ENCODE measurements at places on chromosomes 7 and 10.

- H3K36me3 ChIP-seq: no peaks in the 10 kb centered on the region
- H3K4me1 ChIP-seq: peaks cover 7% of the 10 kb centered on the region
- DNase-seq: no peak
- no peak overlapping the region for H3K27ac ChIP-seq
- H3K4me3 ChIP-seq: no peak overlapping the region
Observed at GRCh38 chr10:62580396-62580795, 206.2 kb downstream of the ZNF365 start.

GRCh38 chr10:91726355-91726754 lies 71.9 kb upstream of the TNKS2 start:
- DNase-seq: no peak
- H3K4me3 ChIP-seq: no peak overlapping the region
- peaks cover 2% of the 10 kb centered on the region for H3K27me3 ChIP-seq
- no peak overlapping the region for H3K27ac ChIP-seq

DNA sequence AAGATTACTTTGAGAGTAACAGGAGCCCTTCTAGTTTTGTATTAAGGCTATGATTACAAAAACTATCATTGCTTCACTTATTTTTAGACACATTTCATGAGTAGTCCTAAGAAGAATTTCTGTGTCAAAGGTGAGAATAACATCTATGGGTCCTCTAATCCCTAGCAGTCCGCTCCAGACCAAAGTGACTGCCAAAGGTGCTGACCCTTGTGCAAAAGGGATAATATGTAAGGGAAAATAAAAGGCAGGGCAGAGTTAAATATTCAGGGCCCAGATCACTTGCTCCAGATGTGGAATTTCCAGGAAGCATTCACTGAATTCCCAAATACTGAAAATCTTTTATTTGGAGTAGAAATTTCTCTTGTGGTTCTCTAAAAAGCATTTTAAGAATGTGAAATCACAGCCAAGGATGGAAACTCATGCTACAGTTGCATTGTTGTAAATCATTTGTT lies 29.3 kb downstream of the RHOBTB1 start:
- no peak for DNase-seq
- no peak overlapping the region for H3K27ac ChIP-seq
- peaks cover 5% of the 10 kb centered on the region for H3K27me3 ChIP-seq
- no peaks in the 10 kb centered on the region for H3K36me3 ChIP-seq
- peaks cover 14% of the 10 kb centered on the region for H3K4me1 ChIP-seq

- DNase-seq: no peak
- no peaks in the 10 kb centered on the region for H3K27me3 ChIP-seq
- no peak overlapping the region for H3K4me3 ChIP-seq
- H3K27ac ChIP-seq: no peak overlapping the region
- no peaks in the 10 kb centered on the region for H3K36me3 ChIP-seq
- no peaks in the 10 kb centered on the region for H3K4me1 ChIP-seq
Observed at GRCh38 chr10:64508029-64508661, 986.9 kb downstream of the REEP3 start.

DNA sequence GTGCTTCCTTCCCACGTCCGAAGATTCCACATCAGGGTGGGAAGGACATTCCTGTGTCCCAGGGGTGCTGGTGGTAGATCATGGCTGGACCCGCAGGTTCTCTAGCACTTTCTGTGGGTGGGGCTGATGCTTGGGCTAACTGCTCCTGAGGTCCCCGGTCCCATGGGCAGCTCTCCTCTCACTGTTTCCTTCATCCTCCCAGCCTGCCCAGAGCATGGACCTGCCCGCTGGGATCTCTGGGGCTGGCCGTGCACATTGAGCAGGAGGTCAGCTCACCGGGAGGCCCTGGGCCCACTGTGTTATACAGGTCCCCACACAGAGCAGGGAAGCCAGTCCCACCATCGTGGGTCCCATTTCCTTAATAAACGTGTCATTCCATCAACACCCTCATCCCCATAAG lies 502.3 kb downstream of the TCERG1L start:
- DNase-seq: no peak
- H3K36me3 ChIP-seq: no peaks in the 10 kb centered on the region
- no peaks in the 10 kb centered on the region for H3K4me1 ChIP-seq
- no peak overlapping the region for H3K4me3 ChIP-seq
- no peak overlapping the region for H3K27ac ChIP-seq
- no peaks in the 10 kb centered on the region for H3K27me3 ChIP-seq

GRCh38 chr10:50798297-50798696 lies 58.6 kb downstream of the ASAH2B start:
- H3K27ac ChIP-seq: no peak overlapping the region
- DNase-seq: no peak
- H3K4me3 ChIP-seq: no peak overlapping the region
- H3K36me3 ChIP-seq: no peaks in the 10 kb centered on the region

GRCh38 chr10:44520651-44521050 lies 135.8 kb upstream of the CXCL12 start:
- H3K27ac ChIP-seq: no peak overlapping the region
- no peaks in the 10 kb centered on the region for H3K4me1 ChIP-seq

DNA sequence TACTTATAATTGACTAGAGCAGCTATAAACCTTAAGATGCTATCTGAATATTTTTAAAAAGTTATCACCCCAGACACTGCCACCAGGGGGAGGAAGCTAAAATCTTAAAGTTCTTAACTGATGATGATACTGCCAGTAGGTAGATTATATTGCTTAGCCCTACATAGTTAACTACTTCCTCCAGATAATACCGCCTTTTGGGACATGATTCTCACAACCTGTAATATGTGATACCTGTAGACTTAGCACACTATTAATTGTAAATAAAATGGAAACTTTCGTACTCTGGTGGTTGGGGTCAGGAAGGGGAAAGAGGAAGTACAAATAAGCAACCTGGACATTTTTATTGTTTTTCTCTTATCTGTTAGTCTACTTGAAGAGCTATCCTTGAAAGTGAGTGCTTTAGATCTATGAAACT lies 268.9 kb downstream of the ADK start:
- H3K4me3 ChIP-seq: no peak overlapping the region
- DNase-seq: no peak
- H3K27me3 ChIP-seq: no peaks in the 10 kb centered on the region
- peaks cover 36% of the 10 kb centered on the region for H3K36me3 ChIP-seq
- H3K27ac ChIP-seq: peak overlapping the region; percentile 1

DNA sequence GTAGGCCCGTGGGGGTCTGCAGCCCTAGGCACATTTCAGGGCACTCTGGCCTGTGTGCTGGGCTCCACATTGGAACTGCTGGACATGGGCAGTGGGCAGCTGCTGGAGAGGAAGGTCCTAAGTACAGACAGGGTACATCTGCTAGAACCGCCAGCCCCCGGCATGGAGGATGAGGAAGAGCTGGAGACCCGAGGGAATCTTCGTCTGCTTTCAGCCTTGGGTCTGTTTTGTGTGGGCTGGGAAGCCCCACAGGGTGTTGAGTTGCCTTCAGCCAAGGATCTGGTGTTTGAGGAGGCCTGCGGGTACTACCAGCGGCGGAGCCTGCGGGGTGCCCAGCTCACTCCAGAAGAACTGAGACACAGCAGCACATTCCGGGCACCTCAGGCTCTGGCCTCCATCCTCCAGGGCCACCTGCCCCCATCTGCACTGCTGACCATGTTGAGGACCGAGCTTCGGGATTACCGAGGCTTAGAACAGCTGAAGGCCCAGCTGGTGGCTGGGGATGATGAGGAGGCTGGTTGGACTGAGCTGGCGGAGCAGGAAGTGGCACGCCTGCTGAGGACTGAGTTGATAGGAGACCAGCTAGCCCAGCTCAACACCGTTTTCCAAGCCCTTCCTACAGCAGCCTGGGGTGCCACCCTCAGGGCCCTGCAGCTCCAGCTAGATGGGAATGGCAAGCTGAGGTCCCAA lies 1.4 kb downstream of the HPS6 start:
- H3K36me3 ChIP-seq: peaks cover 17% of the 10 kb centered on the region
- no peak for DNase-seq
- peak overlapping the region; percentile 89 for H3K4me3 ChIP-seq
- H3K4me1 ChIP-seq: peaks cover 24% of the 10 kb centered on the region

GRCh38 chr7:133077394-133077793 lies 4.5 kb downstream of the CHCHD3 start:
- DNase-seq: no peak
- H3K4me3 ChIP-seq: no peak overlapping the region
- H3K27ac ChIP-seq: no peak overlapping the region
- peaks cover 54% of the 10 kb centered on the region for H3K4me1 ChIP-seq
- H3K27me3 ChIP-seq: no peaks in the 10 kb centered on the region

- H3K27ac ChIP-seq: no peak overlapping the region
- no peak for DNase-seq
- H3K36me3 ChIP-seq: no peaks in the 10 kb centered on the region
Observed at GRCh38 chr7:90520484-90520883, 51.0 kb downstream of the PTTG1IP2 start.

- H3K4me3 ChIP-seq: no peak overlapping the region
- H3K27me3 ChIP-seq: no peaks in the 10 kb centered on the region
- H3K36me3 ChIP-seq: no peaks in the 10 kb centered on the region
- H3K27ac ChIP-seq: no peak overlapping the region
- H3K4me1 ChIP-seq: peaks cover 27% of the 10 kb centered on the region
- no peak for DNase-seq
Observed at GRCh38 chr10:72267819-72268399, 5.8 kb upstream of the DDIT4 start.

DNA sequence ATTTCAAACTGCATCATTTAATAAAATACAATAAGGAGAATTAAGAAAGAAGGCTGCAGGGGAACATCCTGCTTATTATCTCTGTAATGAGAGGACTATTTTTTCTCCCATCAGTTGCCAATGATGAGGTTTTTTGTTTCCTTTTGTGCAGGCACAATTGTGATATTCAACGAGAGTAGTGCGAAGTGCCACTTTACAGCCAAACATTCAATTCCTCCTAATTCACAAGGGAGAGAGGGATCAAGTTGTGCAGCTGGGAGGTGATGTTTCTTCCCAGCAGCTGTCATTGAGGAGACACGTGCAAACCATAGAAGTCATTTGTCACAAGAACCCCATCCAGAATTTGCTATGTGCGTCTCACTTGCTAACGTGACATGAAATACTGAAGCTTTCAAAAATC lies 81.6 kb upstream of the ICA1 start:
- no peaks in the 10 kb centered on the region for H3K36me3 ChIP-seq
- H3K27me3 ChIP-seq: peaks cover 18% of the 10 kb centered on the region
- no peak overlapping the region for H3K27ac ChIP-seq
- DNase-seq: no peak
- H3K4me1 ChIP-seq: no peaks in the 10 kb centered on the region
- no peak overlapping the region for H3K4me3 ChIP-seq

- H3K27me3 ChIP-seq: peaks cover 16% of the 10 kb centered on the region
- DNase-seq: no peak
- peaks cover 4% of the 10 kb centered on the region for H3K4me1 ChIP-seq
- H3K27ac ChIP-seq: no peak overlapping the region
- no peaks in the 10 kb centered on the region for H3K36me3 ChIP-seq
Observed at GRCh38 chr10:43221419-43222209, 45.3 kb downstream of the RASGEF1A start.

DNA sequence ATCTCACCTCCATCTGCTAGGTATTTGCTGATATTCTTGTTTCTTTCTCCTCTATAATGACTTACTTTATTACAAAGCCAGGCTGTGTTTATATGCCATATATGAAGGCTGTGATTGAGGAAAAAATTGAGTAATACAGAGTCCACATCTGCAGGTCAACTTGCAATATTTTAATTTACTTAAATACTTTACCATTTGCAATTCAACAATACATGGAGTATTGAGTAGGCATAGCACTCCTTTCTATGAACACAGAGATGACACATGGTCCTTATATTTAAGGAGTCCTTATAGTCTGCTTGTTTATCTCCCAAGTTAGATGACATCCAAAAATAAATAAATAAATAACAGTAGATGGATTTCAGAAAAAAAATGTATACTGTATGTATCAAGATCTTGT lies 96.4 kb downstream of the LRRC18 start:
- no peak for DNase-seq
- no peaks in the 10 kb centered on the region for H3K27me3 ChIP-seq
- no peak overlapping the region for H3K4me3 ChIP-seq
- H3K36me3 ChIP-seq: peaks cover 99% of the 10 kb centered on the region

- no peaks in the 10 kb centered on the region for H3K4me1 ChIP-seq
- DNase-seq: no peak
- no peak overlapping the region for H3K4me3 ChIP-seq
- H3K36me3 ChIP-seq: no peaks in the 10 kb centered on the region
Observed at GRCh38 chr7:153447011-153447410, 605.2 kb upstream of the DPP6 start.

GRCh38 chr10:32163071-32163761 lies 107.0 kb upstream of the KIF5B start:
- no peak for DNase-seq
- no peak overlapping the region for H3K27ac ChIP-seq
- no peaks in the 10 kb centered on the region for H3K36me3 ChIP-seq
- H3K4me1 ChIP-seq: no peaks in the 10 kb centered on the region

GRCh38 chr10:114855776-114856543 lies 34.4 kb downstream of the FHIP2A start:
- no peaks in the 10 kb centered on the region for H3K27me3 ChIP-seq
- no peak overlapping the region for H3K4me3 ChIP-seq
- H3K36me3 ChIP-seq: peaks cover 74% of the 10 kb centered on the region
- DNase-seq: no peak

DNA sequence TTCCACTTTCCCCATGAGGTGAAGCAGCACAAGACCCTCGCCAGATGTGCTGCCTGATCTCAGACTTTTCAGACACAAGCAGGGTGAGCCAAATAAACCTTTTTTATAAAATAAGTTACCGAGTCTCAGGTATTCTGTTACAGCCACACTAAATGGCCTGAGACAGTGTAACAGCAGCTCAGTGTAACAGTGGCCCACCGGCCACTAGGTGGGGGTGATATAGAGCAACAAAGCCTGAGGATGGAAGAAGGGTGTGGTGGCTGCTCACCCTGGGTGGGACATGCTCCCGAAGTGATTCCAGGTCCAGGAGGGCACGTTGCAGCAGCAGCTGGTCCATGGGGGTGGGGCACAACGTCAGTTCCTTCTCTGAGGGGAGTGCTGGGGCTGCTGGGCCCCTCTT lies 44.6 kb downstream of the BMS1 start:
- H3K27ac ChIP-seq: no peak overlapping the region
- no peak overlapping the region for H3K4me3 ChIP-seq
- no peaks in the 10 kb centered on the region for H3K4me1 ChIP-seq

DNA sequence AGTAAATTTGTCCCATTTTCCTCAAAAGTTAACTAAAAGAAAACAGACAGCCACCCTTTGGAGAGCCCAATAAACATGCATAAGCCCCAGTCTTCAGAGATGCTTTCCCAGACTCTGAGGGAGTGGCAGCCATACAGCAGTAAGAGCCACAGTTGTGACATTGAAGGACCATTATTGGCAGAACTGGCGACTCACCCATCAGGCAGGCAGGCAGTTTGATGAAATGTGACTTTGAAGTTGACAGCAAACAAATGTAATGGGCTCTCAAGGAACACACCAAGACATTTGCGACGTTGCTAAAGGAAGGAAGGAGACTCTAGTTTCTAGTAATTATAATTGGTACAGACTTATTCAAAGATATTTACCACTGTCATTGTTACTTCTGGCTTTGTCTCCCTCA lies 287.5 kb upstream of the PHYHIPL start:
- no peaks in the 10 kb centered on the region for H3K27me3 ChIP-seq
- H3K4me3 ChIP-seq: no peak overlapping the region
- H3K36me3 ChIP-seq: no peaks in the 10 kb centered on the region

- peaks cover 9% of the 10 kb centered on the region for H3K27me3 ChIP-seq
- no peak for DNase-seq
- H3K4me3 ChIP-seq: no peak overlapping the region
- H3K27ac ChIP-seq: no peak overlapping the region
- H3K4me1 ChIP-seq: no peaks in the 10 kb centered on the region
Observed at GRCh38 chr7:101597941-101598340, 31.2 kb downstream of the MYL10 start.

- DNase-seq: no peak
- H3K27me3 ChIP-seq: peaks cover 7% of the 10 kb centered on the region
- no peak overlapping the region for H3K27ac ChIP-seq
- H3K4me3 ChIP-seq: no peak overlapping the region
Observed at GRCh38 chr10:132368881-132369635, 27.9 kb upstream of the PWWP2B start.
